ENCODE measurements at places on chromosomes 16 and 17. TPM values are rescaled to one million over a fixed set of nuclear protein-coding genes. Genes with fewer than 3 reads are reported as not detected.

DNA sequence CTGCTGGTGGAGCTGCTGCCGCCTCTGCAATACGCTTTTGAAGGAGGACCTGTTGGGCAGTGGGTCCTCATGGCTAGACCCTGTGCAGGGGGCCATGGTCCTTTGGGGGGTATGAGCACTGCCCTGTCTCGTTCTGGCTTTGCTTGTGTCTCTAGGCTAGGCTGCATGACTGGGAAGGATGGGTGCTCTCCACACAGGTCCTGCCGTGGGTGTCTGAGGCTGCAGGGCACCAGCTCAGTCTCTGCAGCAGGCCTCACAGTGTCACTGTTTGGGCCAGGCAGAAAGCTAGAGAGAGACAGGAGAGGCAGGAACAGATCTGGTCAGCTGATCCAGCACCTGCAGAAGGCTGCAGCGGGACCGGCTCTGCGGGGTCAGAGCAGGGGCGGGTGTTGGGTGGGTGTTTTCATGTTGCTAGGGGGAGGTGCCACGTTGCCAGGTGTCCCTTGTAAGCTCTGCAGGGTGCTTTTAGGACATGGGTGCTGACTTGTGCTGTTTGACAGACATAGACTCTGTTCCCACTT, 111.4 kb downstream of the SNX29 start:
- no peak for DNase-seq

DNA sequence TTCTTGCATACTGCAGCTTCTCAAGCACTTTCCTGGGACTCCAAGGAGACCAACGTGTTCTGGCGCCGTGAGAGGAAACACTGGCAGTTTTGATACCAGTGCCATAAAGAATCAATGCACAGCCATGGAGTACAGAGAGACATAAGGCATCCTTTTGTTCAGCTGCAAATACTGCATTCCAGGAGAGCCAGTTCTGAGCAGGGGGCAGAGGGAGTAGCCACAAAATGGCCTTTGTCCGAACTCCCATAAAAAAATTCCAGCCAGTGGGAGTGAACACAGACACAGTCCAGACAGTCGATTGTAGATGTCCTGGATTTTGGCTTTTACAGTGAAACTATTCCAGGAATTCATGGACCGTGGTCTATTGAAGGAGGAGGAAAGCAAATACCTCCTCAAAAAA, 36.2 kb upstream of the TEKT3 start:
- no peak for DNase-seq

DNA sequence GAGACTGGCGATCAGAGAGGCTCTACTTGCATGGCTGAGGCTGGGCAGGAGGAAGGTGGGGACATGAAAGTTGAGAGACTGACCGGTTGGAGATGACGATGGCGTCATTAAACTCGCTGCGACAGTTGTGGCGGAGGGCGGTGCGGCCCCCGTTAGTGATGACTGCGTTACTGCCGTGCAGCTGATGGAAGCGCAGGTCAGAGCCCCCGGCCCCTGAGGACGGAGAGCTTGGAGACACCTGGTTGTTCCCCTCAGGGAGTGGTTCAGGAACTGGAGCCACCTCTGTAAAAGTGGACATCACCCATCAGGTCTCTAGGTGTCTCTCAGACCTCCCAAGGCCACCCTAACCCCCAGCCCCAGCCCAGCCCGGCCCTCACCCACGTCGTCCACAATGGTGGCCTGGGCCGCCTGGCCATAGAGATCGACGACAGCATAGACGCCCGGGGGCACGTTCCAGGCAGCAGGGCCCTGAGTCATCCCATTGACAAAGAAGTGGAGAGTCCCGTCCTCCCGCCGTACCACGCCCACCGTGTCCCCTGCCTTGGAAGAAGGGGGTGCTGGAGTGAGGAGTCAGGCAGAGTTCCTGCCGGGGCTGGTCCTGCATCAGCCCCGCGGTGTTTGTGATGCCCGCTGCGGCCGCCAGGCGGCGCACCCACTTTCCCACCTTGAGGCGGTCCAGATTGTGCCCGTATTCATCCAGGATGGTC, 5.3 kb downstream of the NEURL4 start:
- DNase-seq: no peak

DNA sequence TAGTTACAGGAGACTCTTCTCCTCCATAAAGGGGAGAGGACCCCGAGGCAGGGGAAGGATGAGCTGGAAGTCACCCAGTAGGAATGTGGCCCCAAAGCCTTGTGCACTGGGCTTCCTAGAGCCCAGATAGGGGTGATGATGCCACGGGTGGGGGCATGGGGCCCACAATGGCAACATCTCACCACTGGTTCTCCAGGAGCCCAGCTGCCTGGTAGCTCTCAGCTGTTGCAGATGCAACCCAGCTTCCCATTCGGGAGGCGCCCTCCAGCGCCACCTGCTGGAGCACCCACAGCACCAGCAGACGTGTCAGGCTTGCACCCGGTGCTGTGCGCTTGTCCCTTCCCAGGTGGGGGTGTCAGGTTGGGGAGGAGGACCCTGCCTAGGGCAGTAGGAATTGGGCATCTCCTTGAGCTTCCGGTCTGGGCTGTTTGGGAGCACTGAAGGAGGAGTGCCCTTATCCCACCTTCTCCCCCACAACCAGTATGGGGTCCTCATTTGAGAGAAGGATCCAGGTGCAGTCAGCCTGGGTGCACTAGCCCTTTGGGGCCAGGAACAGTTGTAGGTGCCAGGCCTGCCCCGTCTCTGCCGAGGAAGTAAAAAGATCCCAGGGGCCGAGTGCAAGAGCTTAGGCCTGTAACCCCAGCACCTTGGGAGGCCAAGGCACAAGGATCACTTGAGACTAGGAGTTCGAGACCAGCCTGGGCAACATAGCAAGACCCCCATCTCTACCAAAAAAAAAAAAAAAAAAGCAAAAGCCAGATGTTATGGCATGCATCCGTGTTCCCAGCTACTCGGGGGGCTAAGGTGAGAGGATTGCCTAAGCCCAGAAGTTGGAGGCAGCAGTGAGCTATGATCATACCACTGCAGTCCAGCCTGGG, 14.4 kb downstream of the CDIPT start:
- DNase-seq: no peak

DNA sequence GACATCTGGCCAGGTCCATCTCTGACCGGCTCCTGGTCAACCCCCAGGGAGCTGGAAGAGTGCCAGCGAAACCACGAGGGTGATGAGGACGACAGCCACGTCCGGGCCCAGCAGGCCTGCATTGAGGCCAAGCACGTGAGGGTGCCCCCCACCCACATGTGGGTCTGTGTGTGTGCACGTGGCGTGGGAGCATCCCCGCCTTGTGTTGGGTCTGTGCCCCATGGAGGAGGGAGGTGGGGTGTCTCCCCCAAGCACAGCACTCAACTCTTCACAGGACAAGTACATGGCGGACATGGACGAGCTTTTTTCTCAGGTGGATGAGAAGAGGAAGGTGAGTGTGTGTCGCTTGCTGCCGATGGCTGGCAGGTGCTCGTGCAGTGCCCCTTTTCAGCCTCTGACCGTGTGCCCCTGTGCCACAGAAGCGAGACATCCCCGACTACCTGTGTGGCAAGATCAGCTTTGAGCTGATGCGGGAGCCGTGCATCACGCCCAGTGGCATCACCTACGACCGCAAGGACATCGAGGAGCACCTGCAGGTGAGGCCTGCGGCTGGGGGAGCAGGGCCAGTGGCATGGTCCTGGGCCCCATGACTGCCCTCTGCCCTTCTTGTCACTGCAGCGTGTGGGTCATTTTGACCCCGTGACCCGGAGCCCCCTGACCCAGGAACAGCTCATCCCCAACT, 1.7 kb downstream of the STUB1 start:
- no peak for DNase-seq

DNA sequence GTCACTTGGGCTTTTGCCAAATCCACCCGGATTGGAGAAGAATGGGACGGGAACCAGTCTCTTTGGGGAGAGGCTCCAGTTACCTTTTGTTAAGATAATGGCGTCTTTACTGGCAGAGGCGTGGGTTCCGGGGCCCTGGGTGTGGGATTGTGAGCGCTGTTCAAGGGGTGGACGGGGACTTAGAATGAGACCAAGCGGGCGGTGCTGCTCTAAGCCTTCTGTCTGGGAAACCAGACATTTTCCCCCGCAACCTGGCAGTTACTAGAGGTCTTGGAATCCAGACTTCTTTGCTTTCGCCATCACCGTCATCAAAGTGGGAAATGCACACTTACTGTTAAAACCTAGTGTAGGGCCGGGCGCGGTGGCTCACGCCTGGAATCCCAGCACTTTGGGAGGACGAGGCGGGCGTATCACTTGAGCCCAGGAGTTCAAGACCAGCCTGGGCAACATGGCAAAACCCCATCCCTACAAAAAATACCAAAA, 706 bp downstream of the TEN1 start:
- no peak for DNase-seq

- no peak for DNase-seq
Observed at GRCh38 chr16:12317856-12318537, 341.5 kb downstream of the SNX29 start.

The CA7 gene
- 0.70 TPM for total RNA-seq

GRCh38 chr17:76570877-76571471, 14.7 kb downstream of the ST6GALNAC2 start:
- no peak for DNase-seq

GRCh38 chr16:71540-72401, 660 bp downstream of the RHBDF1 start:
- no peak for DNase-seq

GRCh38 chr16:64880006-64880405, 241.9 kb downstream of the CDH11 start:
- DNase-seq: no peak

DNA sequence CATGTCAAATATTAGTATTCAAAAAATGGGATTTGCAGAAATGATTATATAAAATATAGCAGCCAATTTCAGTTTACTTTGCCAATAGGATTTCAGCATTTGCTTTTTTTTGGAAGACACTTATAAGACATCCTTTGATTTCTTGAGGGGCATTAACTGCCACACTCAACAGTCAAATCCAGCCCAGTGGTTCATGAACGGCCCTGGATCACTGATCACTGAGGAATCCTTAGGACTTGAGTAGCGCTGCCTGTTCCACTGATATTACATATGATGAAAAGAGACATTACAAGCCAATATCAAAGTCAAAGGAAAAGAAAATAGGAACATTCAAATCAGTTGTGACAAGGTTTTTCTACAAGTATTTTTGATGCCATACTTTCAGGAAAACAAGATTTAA, 21.0 kb upstream of the YWHAE start:
- no peak for DNase-seq

GRCh38 chr16:67249178-67250044, 632 bp downstream of the SLC9A5 start:
- DNase-seq: no peak

The SOST gene
- not detected for total RNA-seq

DNA sequence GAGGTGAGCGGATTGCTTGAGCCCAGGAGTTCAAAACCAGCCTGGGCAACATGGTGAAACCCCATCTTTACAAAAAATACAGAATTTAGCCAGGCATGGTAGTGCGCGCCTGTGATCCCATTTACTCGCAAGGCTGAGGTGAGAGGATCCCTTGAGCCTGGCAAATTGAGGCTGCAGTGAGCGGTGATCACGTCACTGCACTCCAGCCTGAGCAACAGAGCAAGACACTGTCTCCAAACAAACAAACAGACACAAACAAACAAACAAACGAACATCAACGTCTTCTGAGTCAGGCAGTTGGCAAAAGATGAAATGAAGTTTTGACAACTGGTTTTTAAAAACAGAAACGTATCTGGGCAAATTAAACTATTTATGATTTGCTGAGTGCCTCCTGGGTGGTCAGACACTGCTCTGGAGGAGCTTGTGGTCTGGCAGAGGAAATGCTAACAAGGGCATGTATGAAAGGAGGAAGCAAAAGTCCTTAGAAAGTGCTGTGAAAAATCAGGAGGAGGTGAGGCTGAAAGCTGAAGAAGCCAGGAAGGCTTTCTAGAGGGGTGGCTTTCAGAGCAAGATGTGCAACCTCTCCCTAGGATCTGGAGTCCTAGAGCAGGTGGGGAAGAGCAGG, 10.2 kb upstream of the KRT20 start:
- DNase-seq: no peak

DNA sequence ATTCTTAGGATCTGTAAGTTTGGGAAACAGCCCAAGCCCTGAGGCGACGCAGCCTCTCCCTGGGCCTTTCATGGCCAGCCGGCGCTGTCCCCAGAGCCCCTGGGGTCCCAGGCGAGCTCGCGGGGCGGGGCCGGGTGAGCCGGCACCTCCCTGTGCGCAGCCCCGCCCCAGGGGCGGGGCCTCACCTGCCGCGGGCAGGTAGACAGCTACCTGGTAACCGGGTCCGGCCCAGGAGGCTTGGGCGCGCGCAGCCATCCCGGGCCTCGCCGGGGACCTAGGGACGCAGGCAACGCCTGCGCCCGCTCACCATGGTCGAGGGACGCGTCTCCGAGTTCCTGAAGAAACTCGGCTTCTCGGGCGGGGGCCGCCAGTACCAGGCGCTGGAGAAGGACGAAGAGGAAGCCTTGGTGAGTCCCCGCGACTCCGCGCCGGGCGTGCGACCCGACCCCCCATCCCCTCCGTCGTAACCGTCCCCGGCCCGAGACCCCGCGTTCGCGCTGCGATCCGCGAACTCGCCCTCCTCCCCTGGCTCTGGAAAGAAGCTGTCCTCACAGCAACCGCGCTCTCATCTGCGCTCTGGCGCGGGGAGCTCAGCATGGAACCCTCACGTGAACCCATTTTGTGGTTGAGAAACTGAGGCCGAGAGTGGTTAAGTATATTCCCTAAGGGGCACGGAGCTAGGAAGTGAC, at the start of gene ATP2C2:
TSS of gene ATP2C2 (plus strand) at position 231 of the 689 bp plus-strand sequence. CDS start at position 309, 78 bp downstream.
- DNase-seq: peak; percentile 77

DNA sequence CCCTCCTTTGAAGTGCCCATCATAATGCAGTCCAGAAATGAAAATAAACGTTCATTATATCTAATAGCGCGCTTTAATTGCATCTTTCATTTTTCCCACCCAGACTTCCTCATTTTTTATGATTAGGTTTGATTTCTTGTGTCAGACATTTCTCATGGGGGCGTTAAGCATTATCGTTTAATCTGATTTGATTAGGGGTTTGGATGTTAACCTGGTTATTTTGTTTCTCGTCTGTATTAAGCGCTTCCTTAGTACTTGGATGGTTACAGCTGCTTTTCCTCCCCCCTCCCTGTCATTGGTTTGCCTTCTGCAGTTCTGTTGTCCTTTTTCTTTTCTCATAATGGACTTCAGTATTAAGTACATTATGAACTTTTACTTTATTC, 540 bp downstream of the MFSD11 start:
- DNase-seq: no peak

- no peak for DNase-seq
Observed at GRCh38 chr17:76414334-76415295, 30.2 kb downstream of the SPHK1 start.

DNA sequence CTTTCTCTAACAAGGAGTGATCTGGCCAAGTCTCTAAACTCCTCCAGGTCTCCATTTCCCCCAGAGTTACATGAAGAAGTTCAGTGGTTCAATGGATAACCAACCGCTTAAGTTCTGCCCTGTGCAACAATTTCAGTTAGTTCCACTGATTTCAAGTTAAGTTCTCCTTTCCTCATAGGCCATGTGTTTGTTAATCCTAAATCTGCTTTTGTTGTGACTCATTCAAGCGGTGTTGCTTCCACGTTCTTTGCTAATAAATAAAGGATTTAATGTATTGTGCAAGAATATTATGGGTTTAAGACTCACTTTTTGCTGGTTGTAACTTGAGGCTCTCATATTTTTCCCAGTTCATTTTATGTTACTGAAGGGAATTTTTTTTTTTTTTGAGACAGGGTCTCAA, 36.3 kb downstream of the GNA13 start:
- no peak for DNase-seq
